Breast epithelium (tissue), 4 donors: ENCODE measurements at places on chromosomes 6 and 20.

DNA sequence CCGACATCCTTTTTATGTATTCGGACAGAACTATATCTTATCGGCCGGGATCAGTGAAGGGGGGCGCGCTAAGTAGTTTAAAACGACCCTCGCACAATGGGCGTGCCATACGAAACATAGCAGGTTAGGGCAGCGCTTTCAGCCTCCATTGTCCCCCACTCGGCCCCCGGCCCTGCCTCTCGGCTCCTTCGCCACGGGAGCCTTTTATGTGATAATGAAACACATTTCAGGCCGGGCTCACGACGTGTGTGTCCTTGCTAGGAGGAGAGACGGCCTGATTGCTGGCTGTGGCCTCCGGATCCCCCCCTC is 5.3 kb downstream of the FOXA2 start:
- no peak for DNase-seq

DNA sequence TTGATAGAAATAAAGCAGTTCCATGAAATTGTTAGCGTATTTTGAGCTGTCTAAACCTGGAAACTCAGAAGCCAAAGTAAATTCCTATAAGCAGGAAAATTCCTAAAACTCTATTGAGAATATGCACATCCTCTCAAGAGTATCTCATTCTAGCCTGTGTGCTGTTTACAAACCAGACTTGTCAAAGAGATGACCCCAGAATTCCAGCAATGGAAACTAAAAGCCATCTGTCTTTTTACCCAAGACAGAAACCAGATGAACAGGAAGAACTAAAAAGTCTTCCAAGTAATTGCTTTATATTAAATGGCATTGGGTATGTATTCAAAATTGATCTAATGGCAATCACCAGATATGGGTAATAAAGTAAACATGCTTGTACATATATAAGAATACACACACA is 92.6 kb downstream of the COL19A1 start:
- no peak for DNase-seq

GRCh38 chr6:17281100-17281496 is at the start of gene RBM24:
TSS of gene RBM24 (plus strand) at chr6:17281361. CDS start at chr6:17281582, 221 bp downstream.
- DNase-seq = peak; percentile 66

- DNase-seq = no peak
These were observed 4.6 kb downstream of the EGFL8 start for GRCh38 chr6:32168807-32169591.

DNA sequence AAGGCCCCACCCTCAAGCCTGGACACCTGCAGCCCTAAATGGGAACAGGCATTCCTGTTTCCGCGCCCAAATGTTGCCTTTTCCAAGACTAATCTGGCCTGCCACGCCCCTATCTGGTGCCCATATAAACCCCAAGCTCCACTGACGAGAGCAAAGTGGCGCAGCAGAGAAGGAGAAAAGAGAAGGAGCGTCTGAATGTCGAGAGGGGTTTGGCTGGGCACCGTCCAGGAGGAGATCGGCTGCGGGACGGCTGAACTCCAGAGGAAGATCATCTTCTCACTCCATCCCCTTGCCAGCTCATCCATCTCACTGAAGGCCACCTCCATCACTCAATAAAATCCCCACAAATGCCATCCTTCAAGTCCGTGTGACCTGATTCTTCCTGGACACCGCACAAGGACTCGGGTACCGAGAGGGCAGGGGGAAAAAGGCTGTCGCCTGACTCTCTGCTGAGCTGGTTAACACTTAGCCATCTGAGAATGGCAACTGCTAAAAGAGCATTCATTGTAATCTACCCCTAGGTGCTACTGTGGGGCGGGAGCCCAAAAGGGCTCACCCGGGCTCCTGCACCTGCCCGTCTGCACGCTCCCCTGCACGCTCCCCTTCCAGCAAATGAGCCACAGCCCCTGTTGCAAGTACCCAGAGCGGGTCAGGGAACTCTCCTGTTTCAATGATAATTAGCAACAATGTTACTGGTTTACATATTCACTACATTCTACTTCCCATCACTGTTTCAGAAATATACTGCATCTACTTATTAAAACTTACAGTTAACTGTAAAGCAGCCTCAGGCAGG is 23.5 kb downstream of the TAF4 start:
- DNase-seq = no peak

GRCh38 chr20:13554706-13555105 is 84.0 kb downstream of the TASP1 start:
- DNase-seq = no peak

DNA sequence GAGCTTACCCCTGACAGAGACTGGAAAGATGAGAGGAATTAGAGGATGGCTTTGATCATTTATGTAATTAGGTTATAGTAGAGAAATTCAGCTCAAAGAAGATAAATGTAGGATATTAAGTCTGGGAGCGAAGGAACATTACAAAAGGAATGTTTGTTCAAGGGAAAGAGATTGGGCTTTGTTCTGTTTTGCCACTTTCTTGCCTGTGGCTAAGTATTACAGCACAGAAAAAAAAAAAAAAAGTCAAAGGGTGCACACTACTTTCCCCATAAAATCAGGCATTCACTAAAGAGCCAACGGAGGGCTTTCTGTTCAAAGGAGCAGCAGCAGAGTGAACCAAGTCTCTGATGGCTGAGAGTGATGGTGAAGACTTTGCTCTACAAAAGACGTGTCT is 5.0 kb upstream of the HDDC2 start:
- DNase-seq = no peak

DNA sequence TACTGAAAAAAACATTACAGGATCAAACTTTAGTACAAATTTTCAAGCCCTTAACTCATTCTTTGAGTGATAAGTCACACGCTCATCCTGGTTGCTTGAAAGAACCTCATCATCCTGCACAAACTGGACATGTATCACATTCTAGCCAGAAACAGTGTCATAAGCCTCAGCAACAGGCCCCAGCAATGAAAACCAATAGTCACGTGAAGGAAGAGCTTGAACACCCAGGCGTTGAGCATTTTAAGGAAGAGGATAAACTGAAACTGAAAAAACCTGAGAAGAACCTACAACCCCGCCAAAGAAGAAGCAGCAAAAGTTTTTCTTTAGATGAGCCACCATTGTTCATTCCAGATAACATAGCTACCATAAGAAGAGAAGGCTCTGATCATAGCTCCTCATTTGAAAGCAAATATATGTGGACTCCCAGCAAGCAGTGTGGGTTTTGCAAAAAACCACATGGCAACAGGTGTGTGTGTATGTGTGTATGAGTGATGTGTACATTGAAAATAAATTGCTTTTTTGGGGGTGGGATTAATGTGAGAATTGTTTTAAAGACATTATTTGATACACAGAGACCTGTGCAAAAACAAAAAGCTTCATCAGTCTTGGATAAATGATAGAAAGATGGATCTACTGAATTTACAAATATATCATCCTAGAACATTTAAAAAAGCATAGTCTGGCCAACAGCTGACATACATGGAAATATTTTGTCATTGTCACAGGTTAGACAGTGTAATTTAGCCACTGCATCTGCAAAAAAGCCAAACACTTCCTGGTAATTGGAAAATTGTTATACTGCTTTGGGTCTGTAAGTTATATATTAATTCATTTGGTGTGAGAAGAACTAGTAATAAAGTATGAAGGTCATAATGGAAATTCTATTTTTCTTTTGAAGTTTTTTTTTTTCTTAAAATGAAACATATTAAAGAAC is 50.1 kb downstream of the PHF3 start:
- no peak for DNase-seq

- peak; percentile 27 for DNase-seq
These were observed 107.1 kb downstream of the COL12A1 start for GRCh38 chr6:75098709-75099108.

GRCh38 chr6:26043384-26044139 is 43.7 kb upstream of the HFE start:
- peak; percentile 69 for DNase-seq

DNA sequence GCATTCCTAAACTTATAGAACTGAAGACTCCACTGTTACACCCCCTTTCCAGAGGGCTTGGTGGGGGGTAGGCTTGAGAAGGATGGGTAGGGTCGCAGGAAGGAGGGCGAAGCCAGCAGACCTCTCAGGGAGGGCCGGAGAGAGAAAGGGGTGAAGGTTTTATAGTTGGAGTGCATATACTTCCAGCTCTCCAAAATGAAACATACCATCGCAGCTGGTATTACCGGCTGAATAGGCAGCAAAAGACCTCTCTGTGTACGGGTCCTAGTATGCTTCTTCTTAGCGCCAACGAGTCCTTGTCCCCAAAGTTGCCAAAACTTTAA is 1.0 kb upstream of the VGLL2 start:
- DNase-seq = no peak

GRCh38 chr6:128271527-128271926 is 248.9 kb downstream of the PTPRK start:
- no peak for DNase-seq

- DNase-seq = no peak
These were observed 177.2 kb upstream of the TAB2 start for GRCh38 chr6:149140137-149140909.

- DNase-seq = no peak
These were observed 5.3 kb downstream of the GHRH start for GRCh38 chr20:37256286-37256685.

DNA sequence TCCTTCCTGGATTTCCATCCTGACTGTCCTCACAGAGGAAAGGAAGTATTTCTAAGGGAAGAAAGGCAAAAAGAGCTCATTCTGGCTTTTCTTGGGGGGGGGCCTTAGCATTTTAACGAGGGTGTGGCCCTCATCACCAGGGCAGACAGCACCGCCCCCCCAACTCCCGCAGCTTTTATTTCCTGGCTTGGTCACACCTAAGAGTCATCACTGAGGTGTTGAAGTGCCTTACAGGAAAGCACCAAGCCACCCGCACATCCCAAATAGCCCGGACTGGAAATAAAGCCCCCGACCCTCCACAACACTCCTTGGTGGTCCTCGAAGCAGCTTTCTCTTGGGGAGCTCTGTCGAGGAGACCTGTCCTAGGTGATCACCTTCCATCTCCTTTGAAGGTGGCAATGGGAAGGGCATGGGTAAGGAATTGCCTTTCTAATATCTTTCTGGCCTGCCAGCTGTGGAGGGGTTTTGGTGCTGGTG is 1.3 kb downstream of the PTK7 start:
- DNase-seq = no peak

DNA sequence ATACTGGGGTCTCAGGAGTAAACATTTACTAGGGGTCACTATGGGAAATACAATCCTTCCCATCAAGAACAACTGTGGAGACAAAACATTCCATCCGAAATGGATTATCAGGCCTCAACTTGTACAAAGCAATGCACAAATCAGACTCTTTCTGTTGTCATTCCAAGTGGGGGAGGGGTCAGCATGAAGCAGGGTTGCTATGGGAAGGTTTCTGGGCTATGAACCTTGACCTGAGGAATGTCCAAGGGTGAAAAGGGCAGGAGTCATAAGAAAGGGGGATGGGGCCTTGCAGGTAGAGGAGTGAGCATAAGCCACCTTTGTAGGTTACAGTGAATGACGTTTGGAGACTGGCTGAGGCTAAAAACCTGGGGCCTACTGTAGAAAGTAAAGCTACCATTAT is 3.1 kb downstream of the METTL24 start:
- no peak for DNase-seq

DNA sequence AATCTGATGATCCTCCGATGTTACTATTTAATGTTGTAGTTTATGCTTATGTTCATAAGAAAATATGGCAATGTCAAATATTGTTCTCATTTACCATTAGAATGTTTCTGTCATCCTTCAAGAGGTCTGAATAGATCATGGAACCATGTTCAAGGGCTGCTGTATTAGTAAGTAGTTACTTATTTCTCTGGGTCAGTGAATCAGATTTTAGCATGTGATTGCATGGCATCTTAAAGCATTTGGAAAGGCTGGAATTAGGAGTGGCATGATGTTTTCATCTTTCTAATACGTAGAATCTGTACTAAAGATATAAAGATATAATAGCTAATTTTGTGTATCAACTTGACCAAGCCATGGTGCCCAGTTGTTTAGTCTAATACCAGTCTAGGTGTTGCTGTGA is 40.5 kb upstream of the NKX2-4 start:
- no peak for DNase-seq

DNA sequence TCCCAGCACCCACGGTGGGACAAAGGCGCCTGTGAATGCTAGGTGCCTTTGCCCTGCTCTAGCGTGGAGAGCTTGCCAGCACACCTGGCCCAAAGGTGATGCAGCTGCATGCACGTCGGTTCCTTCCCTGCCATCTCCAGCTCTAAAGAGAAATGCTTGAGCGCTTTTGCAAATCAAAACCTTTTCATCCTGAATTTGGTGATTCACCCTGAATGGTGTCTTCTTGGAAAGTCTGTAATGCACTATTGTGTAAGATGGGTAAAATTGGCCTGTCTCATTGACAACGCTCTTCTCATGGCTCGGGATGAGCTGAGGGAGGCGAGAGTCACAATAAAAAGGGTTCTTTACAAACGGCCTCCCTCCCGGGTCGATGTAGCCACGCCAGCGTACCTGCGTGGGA is 103.1 kb upstream of the ID4 start:
- DNase-seq = no peak

GRCh38 chr6:11609324-11610071 is 71.9 kb downstream of the TMEM170B start:
- DNase-seq = no peak

- no peak for DNase-seq
These were observed 7.6 kb upstream of the SYNDIG1 start for GRCh38 chr20:24461848-24462247.

GRCh38 chr6:148405894-148406293 is 63.3 kb downstream of the SASH1 start:
- DNase-seq = no peak

DNA sequence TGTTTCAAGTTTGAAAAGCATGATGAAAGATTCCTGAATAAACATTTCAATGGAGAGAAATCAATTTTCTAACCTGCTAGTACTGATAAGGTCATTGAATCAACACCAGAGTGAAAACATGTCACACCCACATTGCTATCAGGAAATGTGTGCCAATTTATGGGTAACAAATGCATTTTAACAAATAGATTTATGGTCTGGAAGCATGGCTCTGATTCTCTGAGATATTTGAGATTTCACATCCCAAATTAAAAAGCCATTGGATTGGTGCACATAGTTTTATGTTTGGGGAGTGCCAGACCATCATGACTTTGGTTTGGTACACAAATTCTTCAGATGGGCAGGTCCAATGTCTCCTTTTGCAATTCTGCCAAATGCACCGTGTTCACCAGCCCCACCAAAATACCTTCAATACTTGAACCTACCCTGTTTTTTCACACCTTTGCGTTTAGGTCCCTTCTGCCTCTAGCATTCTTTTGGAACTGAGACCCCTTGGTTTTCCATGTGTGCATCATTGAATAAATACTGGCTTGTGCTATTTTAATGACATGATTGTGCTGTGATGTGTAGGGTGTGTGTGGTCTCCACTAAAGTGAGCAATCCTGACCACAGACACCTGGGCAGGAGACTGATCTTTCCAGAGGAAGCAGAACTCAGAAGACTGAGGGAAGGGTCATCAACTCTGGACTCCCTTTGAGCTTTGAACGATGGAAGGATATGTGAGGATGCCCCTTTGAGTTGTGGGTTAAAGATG is 20.4 kb downstream of the IL20RA start:
- no peak for DNase-seq
